Activated CD4-positive, alpha-beta T cell treated with anti-CD3 and anti-CD28 coated beads for 24 hours (primary cell): ENCODE measurements at places on chromosomes 7 and 10.

DNA sequence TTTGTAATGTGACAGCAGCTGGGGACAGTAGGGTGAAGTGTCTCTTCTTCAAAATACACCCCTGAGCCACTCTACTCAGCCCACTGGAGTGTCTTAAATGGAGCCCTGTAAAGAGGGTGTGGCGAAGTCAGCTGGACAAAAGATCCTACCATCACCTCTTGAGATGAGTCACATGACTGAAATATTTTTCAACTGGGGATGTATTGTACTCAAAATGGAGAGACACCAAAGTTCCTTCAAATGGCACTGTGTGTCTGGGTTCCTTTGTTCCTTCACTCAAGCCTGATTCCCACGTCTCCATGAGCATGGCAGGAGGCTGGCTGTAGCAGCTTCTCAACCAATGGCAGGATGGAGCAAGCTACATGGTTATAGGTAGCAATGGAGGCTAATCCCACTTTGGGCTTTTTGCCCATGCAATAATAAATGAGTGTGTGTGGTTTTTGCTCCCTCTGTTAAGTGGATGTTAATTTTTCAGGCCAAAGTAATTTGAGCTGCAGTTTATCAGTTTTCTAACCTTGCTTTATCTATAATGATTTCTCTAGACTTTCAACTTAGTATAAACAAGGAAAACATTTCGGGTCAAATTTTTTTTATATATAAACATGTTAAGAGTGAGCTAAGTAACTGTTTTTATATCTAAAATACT lies 68.2 kb downstream of the CLEC2L start:
- no peak for DNase-seq

DNA sequence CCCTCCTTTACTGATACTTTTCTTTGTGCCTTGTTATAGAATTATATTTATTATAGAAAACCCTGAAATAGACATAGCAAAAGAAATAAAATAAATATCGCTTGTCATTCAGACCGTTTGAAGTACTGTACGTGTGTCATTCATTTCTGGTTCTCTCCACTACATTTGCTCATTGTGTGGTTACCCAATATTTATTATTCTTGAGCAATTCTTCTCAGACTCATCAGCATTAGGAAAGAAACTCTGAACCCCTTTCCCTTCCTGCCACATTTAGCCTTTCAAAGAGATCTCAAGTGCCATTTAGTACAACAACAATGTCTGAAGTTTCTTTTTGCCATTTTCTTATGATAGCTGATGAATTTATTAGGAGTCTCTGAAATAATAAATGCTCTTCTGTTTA lies 154.1 kb downstream of the KIAA1217 start:
- DNase-seq, result no peak

DNA sequence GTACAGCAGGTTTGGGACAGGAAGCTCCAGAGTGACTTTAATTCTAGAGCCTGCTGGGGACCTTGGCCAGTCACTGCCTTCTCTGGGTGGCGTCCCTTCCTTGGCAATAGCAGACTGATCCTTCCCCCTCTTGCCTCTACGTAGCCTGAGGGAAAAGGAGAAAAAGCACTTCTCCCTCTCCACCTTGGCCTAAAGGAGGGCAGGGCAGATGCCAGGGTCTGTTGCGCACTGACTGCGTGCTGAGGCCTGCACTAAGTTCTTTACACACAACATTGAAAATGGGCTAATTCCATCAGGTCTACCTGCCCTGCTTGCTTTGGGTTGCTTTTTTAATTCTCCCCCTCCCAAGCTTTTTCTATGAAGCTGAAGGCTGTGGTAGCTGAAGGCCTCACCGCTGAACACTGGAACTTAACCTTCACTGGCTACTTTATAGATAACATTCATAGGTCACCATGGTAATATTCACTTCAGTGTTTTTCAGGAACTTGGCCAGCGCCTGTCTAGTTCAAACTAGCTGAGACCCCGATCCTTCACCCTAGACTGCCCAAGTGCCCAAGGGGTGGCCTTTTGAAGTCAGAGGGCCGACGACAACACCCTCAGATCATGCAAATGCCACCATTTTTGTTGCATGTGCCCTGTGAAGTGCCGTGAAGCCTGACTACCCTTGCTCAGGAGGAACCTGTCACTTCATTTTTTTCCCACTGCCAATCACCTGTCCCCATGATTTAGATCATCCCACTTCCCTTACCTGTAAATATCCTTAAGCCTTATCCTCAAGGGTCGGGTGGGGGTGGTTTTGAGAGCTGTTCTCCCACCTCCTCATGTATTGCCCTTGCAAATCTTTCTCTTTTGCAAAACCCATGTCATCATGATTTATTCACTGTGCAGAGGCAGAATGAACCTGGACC lies 28.7 kb downstream of the PRF1 start:
- no peak for DNase-seq

DNA sequence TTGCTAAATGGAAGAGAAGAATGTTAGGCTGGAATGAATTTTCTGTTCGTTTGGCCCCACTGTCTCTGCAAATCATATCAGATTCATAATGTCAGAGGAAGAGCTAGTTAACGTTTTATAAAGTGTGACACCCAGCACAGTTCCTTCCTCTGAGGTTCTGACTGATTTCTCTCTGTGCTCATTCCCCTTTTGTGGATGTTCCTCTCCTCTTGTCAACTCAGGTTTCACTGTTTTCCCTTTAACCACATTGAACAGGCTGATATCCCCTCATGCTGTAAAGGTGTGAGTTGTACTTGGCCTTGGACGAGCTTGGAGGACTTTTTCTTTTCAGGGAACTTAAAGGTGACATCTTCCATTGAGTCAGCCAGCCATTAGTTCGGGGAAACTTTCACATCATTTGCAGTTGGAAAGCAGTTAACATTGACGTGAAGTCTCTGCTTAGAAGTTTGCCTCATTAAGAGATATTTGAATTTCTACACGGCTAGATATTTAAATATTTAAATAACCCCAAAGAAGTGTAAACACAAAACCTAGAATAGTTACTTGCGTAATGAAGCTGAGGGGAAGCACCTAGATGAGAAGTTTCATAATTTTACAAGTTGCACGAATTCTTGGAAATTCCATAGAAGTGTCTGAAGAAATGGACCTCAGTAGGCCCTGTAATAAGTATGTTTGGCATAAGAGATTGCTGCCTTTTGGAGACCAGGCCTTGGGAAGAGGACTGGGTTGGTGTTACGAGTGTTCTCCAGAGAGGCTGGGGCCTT lies 101.5 kb upstream of the EGR2 start:
- no peak for DNase-seq

DNA sequence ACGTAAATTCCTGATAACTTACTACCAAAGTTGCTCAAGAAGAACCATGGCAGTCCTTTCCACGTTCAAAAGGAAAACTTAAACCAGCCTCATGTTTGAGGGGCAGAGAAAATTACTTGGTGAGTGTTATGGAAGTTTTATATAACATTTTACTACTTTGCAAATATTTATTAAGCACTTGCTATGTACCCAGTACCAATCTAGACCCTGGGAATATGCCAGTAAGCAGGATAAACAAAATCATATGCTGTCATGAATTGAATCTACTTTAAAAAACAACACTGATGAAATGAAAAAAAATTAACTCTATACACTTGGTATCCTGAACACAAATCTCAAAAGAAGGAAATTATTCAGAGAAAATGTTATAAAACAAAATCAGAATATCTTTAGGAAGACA lies 46.1 kb downstream of the NCAPG2 start:
- DNase-seq, result no peak

GRCh38 chr10:11441151-11441535 lies 170.3 kb downstream of the USP6NL start:
- no peak for DNase-seq

DNA sequence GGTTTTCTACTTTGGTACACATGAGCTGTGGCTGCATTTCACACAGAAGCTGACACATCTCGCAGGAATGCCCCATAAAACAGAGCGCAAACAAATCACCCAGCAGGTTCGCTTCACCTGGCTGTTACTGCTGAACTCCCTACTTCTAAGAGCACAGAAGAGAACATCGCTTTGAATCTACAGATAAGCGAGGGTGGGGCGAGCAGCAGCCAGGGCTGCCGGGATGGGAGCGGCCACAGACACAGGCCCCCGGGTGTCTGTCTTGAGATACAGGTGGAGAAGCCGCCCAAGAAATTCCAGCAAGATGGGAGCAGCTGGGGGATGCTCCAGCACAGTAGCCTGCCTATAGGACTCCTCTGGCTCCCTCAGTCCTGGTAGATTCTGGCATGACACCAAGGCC lies 27.4 kb downstream of the OGDHL start:
- no peak for DNase-seq

- DNase-seq, result no peak
These were observed 213.4 kb downstream of the GPR37 start for GRCh38 chr7:124552217-124552616.

GRCh38 chr7:5533821-5534367 lies 110.3 kb upstream of the TNRC18 start:
- DNase-seq, result no peak

- DNase-seq, result no peak
These were observed 30.7 kb downstream of the ELFN1 start for GRCh38 chr7:1700536-1701333.

DNA sequence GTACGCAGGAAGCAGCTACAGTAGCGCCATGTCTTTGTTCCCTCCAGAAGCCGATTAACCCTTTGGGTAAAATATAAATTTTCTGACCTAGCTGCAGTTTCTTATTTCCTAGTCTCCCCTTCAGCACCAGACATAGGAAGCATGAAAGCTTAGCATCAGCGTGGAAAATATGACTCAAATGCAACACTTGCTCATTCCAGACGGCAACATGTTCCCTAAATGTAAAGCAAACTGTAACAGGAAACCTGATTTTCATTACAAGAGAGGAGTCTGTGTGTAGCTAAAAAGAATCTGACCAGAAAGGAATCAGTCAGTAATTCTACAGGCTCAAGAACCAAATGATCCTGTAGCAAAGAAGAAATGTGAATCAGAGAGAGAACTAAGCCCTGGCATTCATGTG lies 219.2 kb downstream of the C7orf25 start:
- no peak for DNase-seq

- no peak for DNase-seq
These were observed 6.5 kb downstream of the STAMBPL1 start for GRCh38 chr10:88886557-88886956.

GRCh38 chr10:14502431-14502830 lies 171.7 kb upstream of the FRMD4A start:
- no peak for DNase-seq

DNA sequence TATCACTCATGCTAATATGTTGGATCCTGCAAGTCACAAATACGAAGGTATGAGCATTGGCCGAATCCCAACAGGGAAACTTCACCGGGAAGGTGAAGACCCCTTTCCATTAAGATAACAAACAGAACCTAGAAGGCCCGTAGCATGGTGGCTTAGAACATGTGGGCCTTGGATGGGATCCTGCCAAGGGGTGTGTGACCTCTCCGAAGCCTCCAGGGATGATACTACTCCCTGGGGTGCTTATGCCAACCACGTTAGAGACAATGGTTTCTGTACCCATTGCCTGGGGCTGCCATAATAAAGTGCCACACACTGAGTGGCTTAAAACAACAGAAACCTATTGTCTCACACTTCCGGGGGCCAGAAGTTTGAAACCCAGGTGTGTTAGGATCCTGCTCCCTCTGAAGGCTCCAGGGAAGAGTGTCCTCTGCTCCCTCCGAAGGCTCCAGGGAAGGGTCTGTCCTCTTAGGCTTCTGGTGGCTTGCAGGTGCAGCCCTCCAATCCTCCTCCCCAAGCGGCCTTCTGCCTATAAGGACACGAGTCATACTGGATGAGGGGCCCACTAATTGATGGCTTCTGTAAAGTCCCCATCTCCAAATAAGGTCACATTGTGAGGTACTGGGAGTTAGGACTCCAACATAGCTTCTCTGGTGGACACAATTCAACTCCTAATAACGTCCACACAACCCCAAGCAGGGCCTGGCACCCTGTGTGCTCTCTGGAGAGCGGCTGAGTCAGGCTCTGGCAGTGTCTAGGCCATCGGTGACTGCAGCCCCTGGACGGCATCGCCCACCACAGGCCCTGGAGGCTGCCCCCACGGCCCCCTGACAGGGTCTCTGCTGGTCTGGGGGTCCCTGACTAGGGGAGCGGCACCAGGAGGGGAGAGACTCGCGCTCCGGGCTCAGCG lies 992 bp upstream of the MGMT start:
- DNase-seq, result no peak

DNA sequence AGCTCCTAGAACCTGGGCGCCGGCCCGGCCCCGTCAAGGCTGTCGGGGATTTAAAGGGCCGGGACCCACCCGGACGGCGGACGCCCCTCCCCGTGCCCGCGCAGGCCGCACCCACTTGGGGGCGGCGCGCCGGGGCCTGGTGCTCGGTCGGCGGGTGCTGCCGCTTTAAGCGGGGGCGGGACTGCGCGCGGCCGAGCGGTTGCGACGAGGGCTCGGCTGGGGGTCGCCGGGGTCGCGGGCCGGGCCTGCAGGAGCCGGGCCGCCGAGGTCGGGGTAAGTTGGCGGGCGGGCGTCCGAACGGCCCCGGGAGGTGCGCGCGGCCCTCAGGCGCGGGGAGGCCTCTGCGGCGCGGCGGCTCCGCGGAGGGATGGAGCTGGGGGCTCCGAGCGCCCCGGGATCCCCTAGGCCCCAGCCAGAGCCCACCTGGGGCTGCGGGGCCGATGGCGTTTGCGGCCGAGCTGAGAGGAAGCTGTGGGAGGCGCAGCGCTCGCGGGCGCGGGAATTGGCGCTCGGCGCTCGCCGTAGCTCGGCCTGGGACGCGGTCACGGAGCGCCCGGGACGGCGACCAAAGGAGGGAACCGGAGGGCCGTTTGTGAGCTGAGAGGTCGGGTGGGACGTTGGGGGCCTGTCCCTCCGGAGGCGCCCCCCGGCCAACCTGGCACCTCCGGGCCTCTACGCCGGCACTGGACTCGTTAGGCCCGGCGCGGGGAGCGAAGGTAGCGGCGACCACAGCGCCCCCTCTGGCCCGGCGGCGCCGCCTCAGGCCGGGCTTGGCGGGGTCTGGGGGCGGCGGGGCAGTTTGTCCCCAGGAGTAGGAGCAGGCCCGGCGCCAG lies at the start of gene TRRAP:
Gene TRRAP, plus strand, starts transcription at position 168 of the 833 bp plus-strand sequence. CDS start 2,619 bp downstream, outside the sequence.
- peak; percentile 72 for DNase-seq

- no peak for DNase-seq
These were observed 4.7 kb upstream of the EFCAB10 start for GRCh38 chr7:105585850-105586500.

DNA sequence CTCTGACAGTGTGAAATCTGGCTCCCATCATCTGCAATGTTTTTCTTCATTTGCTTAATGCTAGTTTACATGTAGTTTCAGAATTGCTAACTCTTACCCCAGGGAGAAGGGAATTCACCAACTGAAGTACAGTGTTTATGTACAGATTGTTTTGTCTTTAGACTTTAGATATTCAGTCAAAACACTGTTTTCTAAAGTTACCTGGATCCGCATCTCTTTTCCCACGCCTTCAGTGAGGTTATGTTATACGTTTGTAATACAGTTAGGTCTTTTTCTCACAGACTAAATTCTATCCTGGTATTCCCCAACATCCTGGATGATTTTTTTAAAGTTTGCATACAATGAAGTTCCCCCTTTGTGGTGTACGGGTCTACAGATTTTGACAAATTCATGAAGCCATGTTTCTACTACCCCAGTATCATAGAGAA lies 3.2 kb upstream of the LYZL1 start:
- DNase-seq, result no peak

- no peak for DNase-seq
These were observed 132.0 kb downstream of the PRKAG2 start for GRCh38 chr7:151744656-151745638.
